Cerebellum (tissue), 4 donors: ENCODE measurements at places on chromosomes 13 and 19. TPM values are rescaled to one million over a fixed set of nuclear protein-coding genes. Genes with fewer than 3 reads are reported as not detected.

- DNase-seq = no peak
These were observed 18.1 kb downstream of the TYK2 start for GRCh38 chr19:10362259-10362658.

DNA sequence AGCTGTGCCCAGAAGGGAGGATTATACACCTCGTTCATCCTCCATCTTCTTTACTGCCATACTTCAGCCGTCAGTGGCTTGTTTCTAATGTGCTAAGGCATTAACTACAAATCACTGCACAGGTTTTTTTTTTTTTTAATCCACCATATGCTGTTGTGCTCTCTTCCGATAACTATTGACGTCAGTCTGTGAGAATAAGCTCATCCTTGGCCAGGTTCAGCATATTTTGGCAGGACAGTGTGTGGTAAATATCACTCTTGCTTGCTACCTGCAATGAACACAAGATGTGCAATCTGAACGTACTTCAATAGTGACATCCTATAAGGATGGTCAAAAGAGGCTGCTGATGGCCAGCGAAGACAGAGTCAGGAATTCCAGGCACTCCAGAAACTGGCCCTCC is 2030.7 kb upstream of the PCDH20 start:
- DNase-seq = peak; percentile 40

FOSB gene
- total RNA-seq = 2.5 TPM

DNA sequence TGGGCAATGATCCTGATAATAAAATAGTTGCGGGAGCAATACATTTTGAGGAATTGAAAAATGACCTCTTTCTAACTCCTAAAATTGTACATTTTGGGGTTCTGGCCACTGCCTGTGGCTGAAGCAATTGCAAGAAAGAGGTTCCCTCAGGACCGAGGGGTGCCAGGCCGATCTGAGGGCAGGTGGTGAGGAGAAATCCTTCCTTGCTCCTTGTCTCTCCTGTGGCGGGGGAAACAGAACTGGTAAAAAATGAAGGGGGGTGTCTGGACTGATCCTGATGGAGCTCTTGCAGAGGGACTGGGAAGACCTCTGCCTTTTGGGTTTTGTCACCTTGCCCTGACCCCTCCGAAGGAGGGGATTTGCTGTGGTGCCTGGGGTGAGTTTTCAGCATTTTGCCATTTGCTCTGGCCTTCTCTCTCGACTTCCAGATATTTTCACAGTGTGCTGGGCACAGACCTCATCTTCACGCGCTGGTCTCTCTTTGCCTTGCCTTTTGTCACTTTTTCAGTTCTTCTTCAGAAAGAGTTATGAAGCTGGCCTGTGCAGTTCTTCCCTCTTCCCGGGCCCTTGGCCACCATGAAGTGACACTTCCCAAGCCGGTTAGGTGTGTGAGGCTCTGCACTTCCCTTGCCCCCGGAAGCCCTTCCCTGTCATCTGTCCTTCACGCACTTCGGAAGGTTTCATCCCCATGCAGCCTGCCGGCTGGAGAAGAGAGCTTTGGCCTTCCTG is 22.2 kb downstream of the NFIX start:
- DNase-seq = no peak

GRCh38 chr19:5993648-5994358 is 15.9 kb upstream of the RANBP3 start:
- no peak for DNase-seq

DNA sequence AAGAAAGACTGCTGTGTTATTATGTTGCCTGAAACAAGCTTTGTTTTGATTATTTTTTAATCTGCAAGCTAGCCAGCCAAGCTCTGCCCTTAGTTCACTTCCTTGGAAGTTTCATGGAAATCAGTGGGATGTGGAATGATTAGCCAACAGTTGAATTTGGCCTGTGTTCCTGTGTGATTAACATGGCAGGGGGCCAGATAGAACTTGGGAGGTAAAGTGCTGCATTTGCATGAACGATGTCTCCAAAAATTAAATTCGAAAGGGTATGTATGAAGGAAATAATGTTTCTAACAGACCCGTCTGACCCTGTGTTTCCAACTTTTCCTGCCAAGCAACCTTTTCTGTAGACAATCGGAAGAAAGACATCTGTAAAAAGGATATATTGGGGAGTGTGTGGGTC is 32.2 kb downstream of the UFM1 start:
- DNase-seq = no peak

GRCh38 chr13:75486146-75487062 is 4.4 kb upstream of the TBC1D4 start:
- no peak for DNase-seq

DNA sequence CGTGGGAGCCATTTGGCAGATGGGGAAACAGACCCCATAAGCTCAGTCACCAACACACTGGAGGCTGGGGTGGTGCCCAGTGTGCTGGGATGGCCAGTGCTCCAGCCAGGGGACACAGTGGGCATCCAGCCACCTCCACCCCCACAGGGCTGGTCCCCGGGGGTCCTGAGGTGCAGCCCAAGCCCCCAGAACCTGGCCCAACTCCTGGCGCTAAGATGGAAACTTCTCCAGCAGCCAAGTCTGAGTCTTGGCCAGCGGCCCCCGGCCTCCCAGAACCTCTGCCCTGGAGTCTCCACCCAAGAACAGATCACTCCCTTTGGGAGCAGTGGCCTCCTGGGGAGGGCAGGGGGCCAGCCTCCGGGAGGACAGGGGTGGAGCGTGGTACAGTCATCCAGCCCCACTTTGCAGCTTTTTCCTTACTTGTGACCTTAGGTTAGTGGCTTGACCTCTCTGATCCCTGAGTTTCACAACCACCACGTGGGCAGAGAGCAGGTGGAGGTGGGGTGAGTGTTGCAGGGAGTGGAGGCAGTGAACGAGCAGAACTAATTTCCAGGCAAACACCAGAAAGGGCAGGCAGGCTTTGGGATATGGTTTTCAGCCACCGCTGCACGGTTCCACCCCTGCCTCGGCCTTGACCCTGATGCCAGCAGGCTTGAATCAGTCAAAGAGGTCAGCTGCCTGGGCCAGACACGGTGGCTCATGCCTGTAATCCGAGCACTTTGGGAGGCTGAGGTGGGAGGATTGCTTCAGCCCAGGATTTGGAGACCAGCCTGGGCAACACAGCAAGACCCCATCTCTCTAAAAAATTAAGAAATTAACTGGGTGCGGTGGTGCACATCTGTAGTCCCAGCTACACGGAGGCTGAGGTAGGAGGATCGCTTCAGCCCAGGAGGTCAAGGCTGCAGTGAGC is 4.3 kb upstream of the NRTN start:
- no peak for DNase-seq

DNA sequence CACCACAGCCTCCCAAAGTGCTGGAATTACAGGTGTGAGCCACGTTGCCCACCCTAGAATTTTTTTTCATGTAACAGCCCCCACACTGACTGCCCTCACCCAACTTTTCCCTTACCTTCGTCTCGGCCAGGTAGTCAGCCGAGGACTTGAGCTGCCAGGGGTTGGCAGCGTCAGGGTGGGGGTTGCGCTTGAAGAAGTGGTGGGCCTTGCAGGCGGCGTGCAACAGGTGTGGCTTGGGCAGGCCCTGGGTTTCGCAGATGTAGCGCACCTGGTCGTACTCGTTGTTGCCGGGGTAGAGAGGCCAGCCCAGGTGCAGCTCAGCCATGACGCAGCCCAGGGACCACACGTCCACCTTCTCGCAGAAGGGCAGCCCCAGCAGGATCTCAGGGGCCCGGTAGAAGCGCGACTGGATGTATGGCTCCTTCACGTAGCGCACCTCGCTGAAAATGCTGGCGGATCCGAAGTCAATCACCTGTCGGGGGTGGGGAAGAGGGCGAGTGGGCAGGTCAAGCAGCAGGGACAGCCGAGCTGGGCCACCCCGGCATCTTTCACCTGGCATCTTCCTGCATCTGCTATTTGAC is 6.2 kb downstream of the HIPK4 start:
- DNase-seq = no peak

GRCh38 chr13:37495046-37495445 is 103.5 kb downstream of the POSTN start:
- DNase-seq = no peak

TNFRSF19 gene
- 31.3 TPM for total RNA-seq

SPACA6 gene
- total RNA-seq = 3.8 TPM
